Suppressor macrophage treated with lipopolysaccharide for 4 hours (primary cell): ENCODE measurements at places on chromosomes 12 and 14.
A peak's percentile ranks its signal among the peaks of the same experiment; 100 is the strongest.

GRCh38 chr14:36556811-36557433, 25.5 kb downstream of the NKX2-8 start:
- DNase-seq = peak; percentile 36

DNA sequence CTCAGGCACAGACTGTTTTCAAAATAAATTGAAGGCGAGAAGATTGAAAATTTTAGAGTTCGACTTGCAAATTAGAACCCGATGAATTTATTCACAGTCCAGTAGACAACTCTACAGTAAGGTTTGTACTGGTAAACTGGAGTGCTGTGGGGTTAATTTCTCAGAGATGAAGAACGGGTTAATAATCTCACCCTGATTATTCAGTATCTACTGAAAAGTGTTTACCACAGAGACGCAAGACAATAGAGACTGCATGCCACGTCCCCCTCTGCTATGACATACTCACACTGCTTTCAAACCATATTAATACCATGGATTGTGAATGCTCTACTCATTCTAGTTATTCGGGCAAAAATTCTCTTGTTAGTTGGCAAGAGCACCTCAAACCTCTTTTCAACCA, 36.1 kb downstream of the CFL2 start:
- DNase-seq = no peak

DNA sequence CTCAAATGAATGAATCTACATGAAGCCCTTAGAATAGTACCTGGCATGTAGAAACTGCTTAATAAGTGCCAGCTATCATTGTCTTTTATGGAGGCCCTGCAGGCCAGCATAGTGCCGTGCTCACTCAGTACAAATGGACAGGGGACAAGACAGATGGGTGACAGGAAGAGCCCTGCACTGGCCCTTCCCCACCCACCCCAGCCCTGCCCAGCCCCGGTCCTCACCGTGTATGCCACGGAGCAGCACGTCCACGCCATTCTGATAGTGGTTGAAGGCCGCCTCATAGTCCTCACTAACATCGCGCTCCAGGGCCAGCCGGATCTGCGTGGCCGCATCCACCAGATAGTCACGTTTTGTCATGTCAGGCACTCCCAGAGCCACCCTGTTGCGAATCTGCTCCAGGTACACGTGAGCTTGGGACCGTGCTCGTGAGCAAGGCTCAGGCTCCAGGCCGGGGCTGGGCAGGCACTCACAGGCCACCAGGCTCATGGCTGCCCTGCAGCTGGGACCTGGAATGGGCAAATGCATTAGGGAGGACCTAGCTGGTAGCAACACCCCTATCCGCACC, 1.9 kb downstream of the RPS6KL1 start:
- DNase-seq = no peak

DNA sequence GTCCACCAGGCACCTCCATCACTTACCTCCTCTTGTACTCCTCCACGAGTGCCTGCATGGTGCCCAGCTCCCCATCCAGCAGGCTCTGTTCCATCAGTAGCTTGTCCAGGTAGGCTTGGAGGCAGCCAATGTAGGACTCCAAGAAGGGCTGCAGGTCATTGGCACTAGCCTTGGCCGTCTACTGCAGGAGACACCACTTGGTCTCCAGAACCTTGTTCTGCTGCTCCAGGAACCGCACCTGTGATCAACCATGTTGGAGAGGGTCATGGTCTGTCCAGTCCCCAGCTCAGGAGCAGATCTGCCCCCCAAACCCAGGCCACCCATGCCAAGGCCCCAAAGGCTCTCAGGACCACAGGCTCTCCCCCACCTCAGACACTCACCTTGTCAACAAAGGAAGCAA, 23.9 kb downstream of the KRT76 start:
- no peak for DNase-seq

DNA sequence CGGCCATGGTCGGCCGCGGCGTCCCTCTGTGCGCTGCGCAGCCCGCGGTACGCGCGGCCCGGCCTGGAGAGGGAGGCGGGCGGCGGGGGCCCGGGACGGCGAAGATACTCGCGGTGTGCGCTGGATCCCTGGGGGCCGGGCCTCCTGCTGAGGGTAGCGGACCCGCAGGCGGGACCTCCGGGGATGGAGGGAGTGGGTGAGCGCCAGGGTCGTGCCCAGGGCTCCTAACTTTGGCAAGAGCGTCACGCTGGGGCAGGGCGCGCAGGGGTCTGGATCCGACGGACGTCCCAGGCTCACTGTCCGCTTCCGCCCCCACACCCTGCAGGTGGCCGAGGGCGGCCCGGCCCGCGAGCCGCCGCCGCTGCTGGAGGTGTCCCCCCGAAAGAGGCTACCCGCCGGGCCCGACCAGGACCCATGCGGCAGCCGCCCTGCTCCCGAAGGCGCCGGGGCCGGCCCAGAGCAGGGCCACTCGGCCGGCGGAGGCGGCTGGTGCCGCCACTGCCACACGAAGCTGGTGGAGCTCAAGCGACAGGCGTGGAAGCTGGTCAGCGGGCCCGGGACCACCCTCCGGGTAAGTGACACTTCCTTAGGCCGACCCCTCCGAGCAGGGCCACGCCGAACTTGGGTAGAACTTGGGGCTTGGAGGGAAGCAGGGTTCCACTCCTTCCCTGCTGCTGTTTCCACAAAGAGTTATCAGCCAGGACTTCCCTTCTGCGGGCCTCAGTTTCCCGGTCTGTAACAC, 502 bp downstream of the KIF26A start:
- no peak for DNase-seq

- no peak for DNase-seq
Measured at GRCh38 chr14:62691647-62692489, 353.4 kb downstream of the KCNH5 start.

DNA sequence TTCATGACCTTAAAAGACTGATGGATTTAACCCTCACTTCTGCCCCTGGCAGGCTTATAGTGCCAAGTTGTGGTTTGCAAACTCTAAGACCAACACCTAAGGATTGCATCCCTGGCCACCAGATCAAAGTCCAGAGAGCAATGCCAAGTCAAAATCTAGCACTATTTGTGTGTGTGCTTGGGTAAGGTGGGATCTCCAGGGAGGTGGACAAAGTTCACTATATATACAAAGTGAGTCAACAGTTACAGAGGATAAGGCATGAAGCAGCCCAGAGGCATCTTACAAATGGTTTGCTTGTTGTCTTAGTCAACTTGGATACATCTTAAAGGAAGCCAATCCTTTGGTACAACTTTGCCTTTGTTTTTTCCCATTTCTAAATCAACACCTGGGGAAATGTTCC, 137.3 kb downstream of the MSRB3 start:
- no peak for DNase-seq

DNA sequence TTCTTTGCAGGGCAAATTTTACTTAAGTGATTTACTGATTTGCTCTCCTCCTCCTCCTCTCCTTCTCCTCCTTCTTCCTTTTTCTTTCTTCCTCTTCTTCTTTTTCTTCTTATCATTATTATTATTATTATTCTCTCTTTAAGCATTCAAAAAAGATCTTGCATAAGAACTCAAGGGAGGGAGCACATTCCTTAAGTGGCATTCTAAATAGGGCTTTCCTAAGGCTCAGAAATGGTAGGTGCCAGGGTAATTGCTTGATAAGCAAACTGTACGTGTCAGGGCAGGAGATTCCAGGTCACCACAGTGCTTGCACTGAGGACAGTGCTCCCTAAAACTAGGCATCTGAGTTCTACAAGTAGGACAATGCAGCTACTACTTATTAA, 92.4 kb downstream of the SPTSSA start:
- DNase-seq = no peak

DNA sequence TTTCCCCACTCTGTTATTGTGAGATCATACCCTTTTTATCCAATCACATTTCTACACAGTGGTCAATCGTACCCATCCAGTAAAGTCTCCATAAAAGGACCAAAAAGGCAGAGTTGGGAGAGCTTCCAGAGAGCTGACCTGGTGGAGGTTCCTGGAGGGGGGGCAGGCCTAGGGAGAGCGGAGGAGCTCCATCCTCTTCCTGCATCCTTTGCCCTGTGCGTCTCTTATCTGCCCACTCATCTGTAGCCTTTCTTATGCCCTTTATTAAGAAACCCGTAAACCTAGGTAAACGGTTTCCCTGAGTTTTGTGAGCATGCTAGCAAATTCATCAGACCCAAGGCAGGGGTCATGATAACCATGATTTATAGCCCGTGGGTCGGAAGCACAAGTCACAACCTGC, 26.2 kb downstream of the EVL start:
- DNase-seq = no peak

GRCh38 chr12:132488127-132489077, 1.5 kb upstream of the FBRSL1 start:
- peak; percentile 38 for DNase-seq

- no peak for DNase-seq
Measured at GRCh38 chr14:92625213-92625612, 111.6 kb downstream of the RIN3 start.

- DNase-seq = peak; percentile 67
Measured at GRCh38 chr12:57214398-57214781, 2.2 kb upstream of the NXPH4 start.

DNA sequence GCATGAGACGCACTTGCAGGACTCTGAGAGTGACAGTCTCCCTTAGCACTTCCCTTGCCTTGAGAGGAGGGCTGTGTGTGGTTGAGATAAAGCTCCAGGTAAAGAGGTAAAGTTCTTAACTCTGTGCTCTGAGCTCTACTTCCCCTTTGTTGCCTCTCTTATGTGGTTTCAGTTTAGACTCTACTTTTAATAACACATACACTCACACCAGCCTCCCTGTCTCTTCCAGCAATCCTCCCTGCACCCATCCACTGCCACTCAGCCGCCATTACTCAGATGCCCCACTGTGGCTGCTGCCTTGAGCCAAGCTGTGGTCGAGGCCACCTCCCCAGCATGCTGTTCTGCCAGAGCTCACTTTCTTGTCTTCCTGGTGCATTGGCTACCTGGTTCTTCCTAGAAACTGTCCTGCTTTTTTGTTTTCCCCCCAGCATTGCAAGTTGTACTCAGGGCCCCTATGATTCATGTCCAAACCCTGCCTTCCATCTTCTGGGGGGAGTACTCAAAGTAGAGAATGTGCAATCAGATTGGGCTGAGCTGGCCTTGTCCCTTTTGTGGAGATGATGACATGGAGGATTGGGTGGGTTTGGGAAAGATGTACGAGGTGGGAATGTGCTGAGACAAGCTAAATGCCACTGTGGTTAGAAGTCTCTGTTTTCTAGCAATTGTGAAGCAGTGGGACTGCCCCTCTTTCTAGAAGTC, 115.5 kb upstream of the PARP11 start:
- DNase-seq = no peak

GRCh38 chr14:68690089-68690958, 102.5 kb downstream of the ZFP36L1 start:
- DNase-seq = no peak

GRCh38 chr12:67091678-67092077, 177.5 kb upstream of the CAND1 start:
- DNase-seq = no peak

- no peak for DNase-seq
Measured at GRCh38 chr12:3892631-3893030, 19.4 kb upstream of the PARP11 start.

- DNase-seq = peak; percentile 13
Measured at GRCh38 chr12:115953450-115953849, 324.0 kb downstream of the MED13L start.

- no peak for DNase-seq
Measured at GRCh38 chr12:105025890-105026289, 39.8 kb downstream of the NOPCHAP1 start.

GRCh38 chr14:103489621-103490020, 33.0 kb downstream of the CKB start:
- no peak for DNase-seq

DNA sequence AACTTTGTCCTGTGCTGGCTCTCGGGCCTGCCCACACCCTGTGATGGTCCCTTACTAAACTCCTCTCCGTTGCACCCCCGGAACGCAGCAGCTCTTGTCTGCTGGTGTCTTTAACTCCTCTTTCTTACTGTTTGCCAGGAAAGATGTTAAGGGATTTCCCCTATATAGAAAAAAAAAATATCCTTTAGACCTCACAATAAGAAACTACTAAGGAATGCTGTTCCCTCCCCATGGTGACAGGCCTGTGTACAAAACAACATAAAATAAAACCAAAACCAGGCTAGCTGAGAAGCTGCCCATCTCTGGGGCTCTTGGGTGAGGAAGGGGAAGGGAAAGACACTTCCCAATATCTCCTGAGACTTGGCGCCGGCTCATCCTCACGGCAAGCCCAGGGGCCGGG, 95.4 kb downstream of the CHGA start:
- no peak for DNase-seq

DNA sequence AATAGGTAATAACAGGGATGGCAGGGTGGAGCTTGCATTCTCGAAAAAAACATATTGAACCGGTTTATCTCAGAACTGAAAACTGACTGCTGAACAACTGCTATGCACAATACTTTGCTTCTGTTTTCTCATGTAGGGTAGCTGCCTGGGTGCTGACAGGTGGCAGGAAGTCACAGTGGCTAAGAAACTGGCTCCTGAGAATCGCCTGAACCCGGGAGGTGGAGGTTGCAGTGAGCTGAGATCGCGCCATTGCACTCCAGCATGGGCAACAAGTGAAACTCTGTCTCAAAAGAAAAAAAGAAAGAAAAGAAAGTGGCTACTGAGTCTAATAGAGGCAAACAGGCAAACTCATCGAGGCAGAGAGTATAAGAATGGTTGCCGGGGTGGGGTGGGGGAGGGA, 113.1 kb downstream of the CCDC60 start:
- DNase-seq = no peak

DNA sequence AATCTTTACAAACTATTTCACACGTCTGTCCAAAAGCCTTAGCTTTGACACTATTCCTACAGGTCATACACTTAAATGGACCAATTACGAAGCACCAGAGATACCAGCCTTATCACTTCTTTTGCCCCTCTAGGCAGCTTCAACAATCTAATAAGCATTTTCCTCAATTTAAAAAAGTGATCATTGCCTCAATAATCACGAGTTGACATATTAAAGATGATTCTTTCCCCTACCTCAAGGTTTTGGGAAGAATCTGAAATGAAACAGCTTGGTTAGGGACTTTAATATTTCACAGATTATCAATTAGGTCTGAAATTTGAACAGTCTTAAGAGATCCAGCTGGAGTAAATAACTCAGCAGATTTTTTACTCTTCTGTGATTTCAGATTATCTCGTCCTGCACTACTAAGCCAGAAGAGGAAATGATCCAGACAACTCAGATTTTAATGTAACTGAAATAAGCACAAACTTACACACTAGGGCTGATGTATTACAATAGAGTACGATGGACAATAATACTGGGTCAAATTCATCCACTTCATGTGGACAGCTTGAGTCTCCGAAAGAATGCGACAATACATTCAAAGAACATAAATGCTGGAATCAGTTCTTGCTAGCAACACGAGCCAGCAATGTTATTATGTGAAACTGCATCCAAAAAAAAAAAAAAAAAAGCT, 15.9 kb downstream of the UBE2N start:
- DNase-seq = no peak

DNA sequence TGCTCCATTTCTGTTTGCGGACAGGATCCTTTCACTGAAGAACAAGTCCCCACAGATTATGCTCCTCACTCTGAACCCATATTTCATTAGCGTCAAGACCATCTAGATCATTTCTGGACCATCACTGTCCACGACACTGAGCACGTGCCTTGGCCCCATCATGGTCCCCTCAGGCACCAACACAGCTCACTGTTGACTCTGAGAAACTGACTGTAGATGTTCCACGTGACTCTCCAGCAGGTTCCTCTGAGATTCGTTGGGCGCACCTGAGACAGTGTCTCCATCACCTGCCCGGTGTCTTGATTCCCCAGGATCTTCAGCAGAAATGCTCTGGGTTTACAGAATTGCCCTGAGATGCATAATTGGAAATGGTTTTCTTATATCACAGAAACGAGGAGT, 985.4 kb downstream of the TMEM121 start:
- no peak for DNase-seq

GRCh38 chr14:75578102-75578785, at the start of gene FLVCR2:
Gene FLVCR2, plus strand, starts transcription at chr14:75578620. Its CDS starts 353 bp downstream, at chr14:75578973.
- DNase-seq = peak; percentile 96

- no peak for DNase-seq
Measured at GRCh38 chr14:104505085-104506074, 74.2 kb upstream of the C14orf180 start.
